Uterus (tissue), 4 donors: ENCODE measurements at places on chromosomes 5 and 9. TPM values are rescaled to one million over a fixed set of nuclear protein-coding genes. Genes with fewer than 3 reads are reported as not detected.

- H3K4me3 ChIP-seq = no peak overlapping the region
- no peaks in the 10 kb centered on the region for H3K27me3 ChIP-seq
- H3K36me3 ChIP-seq = no peaks in the 10 kb centered on the region
- no peak for DNase-seq
- no peaks in the 10 kb centered on the region for H3K4me1 ChIP-seq
Measured at GRCh38 chr9:82363198-82363597, 374.6 kb downstream of the SPATA31D1 start.

DNA sequence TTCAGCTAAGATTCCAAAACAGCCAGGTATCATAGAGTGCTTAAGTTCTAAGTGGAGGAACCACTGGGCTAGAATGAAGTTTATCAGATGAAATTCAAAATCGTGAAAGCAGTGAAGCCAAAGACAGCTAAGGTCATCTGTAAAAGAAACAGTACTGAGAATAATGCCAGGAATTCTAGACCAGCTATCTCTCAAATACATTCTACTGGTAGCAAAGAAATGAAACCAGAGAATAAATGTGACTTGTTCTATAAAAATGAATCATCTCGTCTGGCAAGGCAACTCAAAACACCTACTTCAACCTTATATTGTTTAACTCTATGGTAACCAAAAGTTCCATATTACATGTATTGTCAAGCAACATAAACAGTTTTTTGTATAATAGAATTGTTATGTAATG, 51.3 kb upstream of the RGMB start:
- no peaks in the 10 kb centered on the region for H3K4me1 ChIP-seq
- no peak overlapping the region for H3K27ac ChIP-seq
- H3K36me3 ChIP-seq = no peaks in the 10 kb centered on the region
- no peak for DNase-seq

DNA sequence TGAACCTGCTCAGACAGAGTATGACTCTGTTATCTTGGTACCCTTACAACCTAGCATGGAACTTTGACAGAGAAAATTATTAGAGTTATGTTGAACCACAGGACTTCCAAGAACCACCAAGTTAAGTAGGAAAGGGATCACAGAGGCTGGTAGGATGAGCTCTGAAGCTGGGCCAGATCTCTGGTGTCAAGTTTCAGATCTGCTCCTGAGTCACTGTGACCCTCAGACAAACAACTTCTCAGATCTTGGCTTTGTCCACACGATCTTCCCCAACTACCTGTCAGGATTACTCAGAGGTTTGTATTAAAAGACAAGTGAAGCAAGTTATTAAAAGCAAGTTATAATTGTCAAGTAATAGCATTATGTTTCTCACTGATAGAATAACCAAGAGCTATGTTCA, 189.0 kb downstream of the SEC61B start:
- H3K4me1 ChIP-seq = no peaks in the 10 kb centered on the region
- H3K4me3 ChIP-seq = no peak overlapping the region
- no peaks in the 10 kb centered on the region for H3K36me3 ChIP-seq
- H3K27ac ChIP-seq = no peak overlapping the region
- DNase-seq = no peak
- H3K27me3 ChIP-seq = no peaks in the 10 kb centered on the region

- no peaks in the 10 kb centered on the region for H3K36me3 ChIP-seq
- no peaks in the 10 kb centered on the region for H3K27me3 ChIP-seq
- no peak for DNase-seq
- no peak overlapping the region for H3K4me3 ChIP-seq
Measured at GRCh38 chr5:129716235-129716634, 31.7 kb upstream of the MINAR2 start.

The LHX3 gene
- not detected for total RNA-seq

The C9 gene
- total RNA-seq = not detected
